CD4-positive, alpha-beta T cell treated with Interleukin-6 for 4 hours (primary cell): ENCODE measurements at places on chromosomes 1 and 21.

DNA sequence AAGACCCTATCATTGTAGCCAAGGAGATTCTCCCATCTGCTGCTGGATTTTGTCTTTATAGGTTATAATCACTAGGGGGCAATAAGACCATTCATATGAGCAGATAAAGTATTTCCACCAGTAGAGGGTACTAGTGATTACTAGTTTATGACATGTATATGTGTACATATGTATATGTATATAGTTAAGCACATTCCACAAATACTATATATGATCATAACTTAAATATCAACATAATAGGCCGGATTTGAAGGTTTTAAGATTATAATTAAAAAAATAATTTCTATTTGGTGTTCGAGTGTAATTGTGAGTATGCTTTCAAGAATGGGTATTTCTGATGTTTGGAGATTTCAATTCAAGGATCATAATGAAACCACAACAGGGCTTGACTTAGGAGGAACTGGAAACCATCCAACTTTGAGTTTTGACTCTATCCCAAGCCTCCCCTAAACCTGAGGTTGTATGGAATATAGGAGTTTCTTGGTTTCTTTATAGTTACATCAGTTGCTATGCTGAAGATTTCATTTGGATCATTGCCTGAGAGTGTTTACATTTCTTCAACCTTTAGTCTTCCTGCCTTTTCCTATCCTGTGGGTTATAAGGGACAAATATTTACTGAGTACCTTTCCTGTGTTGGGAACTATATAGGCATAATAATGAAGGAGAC lies 16.9 kb downstream of the TCEANC2 start:
- no peak for DNase-seq

GRCh38 chr1:234324821-234325220 lies 48.4 kb upstream of the COA6 start:
- DNase-seq, result no peak

DNA sequence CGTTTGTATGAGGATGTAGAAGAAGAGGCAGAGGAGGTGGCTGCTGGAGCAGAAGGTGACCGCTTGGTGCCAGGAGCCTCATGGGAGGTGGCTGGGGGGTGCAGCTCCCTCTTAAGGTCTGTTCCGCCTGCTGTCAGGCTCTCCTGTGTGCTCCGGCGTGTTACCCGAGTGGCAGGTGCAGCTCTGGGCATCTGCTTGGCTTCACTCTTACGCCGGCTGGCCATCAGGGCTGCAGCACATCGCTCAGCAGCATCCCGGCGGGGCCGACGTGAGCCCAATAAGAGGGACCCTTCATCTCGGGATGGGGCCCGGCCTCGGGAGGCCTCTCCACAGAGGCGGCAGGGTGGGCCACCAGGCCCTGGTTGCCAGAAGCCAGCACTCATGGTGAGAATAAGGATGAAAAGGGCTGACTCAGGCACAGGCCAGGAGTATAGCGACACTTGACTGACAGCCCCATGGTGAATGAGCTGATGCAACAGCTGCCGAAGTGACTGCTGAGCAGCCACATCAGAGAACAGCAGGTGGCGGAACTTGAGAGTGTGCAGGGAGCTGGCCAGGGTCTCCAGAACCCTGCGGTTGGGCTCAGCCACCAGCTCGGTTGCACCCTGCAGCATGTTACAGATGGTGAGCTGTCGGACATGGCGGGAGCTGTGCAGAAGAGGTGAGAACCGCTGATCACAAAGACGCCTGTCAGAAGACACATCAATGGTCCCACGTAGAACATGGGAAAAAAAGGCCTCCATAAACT lies 17.5 kb downstream of the LRRC41 start:
- DNase-seq, result peak; percentile 40

GRCh38 chr1:65165269-65165993 lies 17.4 kb downstream of the AK4 start:
- DNase-seq, result no peak

GRCh38 chr1:219128957-219129356 lies 44.7 kb upstream of the LYPLAL1 start:
- DNase-seq, result no peak
